Hematopoietic multipotent progenitor cell treated with erythropoietin and hydrocortisone succinate and interleukin-3 and kit ligand, for 17 days (in vitro differentiated cells): ENCODE measurements at places on chromosomes 11 and 22.
A peak's percentile ranks its signal among the peaks of the same experiment; 100 is the strongest.

DNA sequence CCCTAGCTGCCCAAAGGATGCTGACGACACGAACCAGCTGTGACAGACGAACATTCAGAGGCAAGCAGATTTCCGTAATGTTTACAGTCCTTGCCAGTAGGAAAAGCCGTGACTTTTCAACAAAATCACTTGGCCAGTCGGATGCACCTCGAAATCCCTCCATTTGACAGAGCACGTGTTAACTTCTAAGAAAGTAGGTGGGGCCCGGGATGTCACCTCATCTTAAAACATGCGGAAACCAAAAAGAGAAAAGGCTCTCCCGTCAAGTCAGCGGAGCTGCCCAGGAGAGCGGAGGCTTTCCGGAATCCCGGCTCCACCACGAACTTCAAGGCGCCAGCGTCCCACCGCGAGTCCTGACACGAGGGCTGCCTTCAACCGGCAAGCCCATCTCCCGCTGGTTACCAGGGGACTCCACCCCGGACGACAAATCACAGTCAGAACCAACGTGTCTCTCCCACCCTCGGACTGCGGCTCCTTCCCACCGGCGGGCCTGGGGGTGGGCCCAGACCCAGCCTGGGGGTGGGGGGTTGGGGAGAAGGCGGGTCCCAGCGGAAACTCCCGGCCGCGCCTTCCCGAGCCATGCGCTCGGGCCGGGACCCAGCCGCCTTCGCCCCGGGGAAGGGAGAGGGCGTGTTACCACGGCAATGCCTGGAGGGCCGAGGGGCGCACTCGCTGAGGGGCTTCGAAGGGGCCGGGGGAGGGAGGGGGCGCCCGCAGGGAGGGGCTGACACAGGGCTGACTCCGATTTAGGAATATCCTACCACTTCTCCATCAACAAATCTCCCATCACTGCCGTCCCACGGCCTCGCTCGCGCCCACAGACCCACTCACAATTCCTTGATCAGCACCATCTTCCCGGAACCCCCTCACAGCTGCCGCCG is 475 bp downstream of the PITPNB start:
- DNase-seq = peak; percentile 57

- DNase-seq = no peak
These were observed 344.7 kb downstream of the MN1 start for GRCh38 chr22:27456696-27457503.

- no peak for DNase-seq
These were observed 72.7 kb downstream of the RAB38 start for GRCh38 chr11:88102598-88102934.

DNA sequence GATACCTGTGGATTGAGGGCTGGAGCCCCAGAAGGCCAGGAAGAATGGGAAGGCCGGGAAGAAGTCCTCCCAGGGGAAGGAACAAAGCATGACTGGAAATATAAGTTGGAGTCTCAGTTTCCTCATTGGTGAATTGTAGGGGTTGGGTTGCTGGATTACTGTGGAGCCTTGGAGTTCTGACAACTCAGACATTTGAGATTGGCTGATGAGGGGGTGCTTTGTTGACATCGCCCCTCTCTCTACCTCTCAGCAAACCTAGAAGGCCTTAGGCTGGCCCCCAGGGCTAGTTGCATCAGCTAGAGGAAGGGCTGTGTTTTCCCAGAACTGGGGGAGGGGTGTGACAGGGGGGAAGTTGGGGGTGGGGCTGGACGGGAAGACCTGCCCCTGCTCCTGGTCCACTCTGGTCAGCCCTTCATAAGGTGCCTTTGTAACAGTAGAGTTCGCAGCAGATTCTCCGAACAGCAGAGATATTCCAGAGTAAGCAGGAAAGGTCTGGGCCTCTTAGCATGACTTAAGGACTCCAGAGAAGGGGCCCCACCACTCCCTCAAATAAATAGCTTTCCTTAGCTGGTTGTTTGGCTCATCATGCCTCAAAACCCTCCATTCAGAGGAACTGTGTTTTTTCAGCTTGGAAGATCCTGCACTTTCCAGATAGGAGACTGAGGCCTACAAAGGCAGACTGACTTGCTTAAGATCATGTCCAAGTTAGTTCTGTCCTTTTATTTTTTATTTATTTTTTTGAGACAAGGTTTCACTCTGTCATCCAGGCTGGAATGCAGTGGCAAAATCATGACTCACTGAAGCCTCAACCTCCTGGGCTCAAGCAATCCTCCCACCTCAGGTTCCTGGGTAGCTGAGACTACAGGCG is 12.5 kb upstream of the THRSP start:
- DNase-seq = no peak

GRCh38 chr11:78786086-78786485 is 211.4 kb upstream of the NARS2 start:
- DNase-seq = no peak

GRCh38 chr11:33735271-33736147 is 714 bp downstream of the CD59 start:
- DNase-seq = peak; percentile 71

DNA sequence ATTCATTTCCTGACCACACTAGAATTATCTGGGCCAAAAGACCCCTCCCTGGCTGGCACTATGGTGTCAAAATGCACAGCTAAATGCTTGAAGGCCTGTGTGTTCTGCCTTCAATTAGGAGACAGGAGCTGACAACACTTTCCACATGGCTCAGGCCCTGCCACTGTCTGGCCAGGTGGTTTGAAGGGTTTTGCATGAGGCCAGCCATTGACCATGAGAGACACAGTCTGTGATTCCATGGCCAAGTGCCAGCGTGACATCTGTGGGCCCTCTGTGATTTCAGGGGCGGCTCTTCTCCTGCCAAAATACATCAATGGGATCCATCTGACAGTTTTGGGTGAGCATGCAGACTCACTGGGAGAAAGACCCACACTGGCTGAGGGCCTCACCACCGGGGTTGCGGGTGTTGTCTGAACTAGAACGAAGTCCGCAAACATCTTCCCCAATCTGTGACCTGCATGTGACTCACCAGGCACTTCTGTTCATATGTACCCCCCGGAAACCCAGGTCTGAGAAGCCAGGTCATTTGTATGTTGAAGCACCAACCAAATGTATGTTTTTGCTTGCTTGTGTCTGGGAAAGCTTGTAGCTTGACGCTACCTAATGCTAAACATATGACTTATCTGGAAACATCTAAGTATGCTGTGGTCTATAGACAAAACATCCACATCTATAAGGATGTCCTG is 20.7 kb upstream of the NAV2 start:
- DNase-seq = no peak

DNA sequence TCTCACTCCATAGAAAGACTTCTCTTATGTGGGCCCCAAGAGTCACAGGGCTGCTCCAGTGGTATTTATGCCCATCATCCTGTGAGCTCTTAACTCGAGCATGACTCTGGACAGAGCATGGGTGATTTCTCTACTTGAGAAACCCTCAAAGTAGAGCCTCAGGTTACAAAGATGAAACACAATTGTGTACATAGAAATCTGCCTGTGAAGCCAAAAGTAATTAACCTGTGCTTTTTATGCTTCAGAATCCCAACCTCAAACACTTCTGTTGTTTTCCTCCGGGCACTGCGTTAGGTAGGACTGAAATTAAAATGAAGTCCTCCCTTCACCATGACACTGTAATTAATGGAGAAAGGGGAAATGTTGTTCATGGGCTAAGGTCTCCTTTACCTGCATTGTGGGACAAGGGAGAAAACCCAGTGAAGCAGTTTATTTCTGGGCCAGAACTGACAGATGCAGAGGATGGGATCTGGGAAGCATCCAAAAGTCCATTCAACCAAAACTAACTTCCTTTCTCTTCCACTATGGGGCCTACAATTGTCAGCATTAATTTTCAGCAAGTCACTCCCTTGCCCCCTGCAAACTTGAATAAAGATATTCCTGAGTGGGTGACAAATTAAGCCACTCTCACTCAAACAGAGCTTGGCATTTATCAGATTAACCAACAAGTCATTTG is 24.1 kb upstream of the POU2AF1 start:
- DNase-seq = no peak

- DNase-seq = no peak
These were observed 49.9 kb upstream of the LMO1 start for GRCh38 chr11:8313504-8314090.

DNA sequence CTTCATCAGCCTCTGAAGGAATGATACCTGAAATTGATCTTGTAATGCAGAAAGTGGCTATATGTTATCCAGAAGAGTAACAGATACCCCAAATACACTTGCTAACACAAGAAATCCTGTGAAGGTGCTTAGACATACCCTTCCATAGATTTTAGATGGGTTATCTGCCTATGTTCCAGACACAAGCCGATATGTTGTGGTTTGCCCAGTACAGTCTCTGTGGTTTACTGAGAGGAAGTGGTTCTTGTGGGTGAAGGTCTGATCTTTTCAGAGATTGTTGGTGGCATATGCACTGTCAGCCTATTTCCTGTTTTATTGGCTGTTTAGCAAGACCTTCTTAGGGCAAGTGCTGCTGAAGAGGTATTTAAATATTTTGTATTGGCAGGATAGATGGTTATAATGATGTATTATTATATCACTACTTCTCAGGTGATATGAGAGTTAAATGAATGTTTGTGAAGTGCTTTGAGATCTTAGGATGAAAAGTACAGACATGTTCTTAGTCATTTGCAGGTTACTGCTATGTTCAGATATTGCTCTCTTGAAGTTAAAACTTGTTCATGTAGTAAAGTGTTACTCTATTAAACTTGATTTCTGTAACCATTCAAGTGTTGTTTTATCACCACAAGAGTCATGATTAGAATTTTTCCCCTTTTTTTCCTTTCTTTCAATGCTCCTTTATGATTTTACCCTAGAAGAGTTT is 8.2 kb downstream of the ARHGEF12 start:
- peak; percentile 59 for DNase-seq

DNA sequence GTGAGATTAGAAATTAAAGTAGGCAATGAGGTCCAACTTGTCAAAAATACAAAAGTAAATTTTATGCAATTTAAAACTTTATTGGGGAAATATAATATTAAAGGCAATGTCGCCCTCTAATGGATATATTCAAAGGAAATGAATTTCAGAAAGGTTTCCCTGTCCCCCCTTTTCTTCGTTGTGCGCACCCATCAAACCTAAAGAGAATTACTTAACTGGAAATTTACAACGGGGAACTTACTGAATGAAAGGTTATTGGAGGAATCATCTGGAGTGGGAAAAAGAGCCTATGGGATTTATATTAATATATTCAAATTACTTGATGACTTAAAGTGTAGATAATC is 1.7 kb upstream of the ABTB2 start:
- no peak for DNase-seq

DNA sequence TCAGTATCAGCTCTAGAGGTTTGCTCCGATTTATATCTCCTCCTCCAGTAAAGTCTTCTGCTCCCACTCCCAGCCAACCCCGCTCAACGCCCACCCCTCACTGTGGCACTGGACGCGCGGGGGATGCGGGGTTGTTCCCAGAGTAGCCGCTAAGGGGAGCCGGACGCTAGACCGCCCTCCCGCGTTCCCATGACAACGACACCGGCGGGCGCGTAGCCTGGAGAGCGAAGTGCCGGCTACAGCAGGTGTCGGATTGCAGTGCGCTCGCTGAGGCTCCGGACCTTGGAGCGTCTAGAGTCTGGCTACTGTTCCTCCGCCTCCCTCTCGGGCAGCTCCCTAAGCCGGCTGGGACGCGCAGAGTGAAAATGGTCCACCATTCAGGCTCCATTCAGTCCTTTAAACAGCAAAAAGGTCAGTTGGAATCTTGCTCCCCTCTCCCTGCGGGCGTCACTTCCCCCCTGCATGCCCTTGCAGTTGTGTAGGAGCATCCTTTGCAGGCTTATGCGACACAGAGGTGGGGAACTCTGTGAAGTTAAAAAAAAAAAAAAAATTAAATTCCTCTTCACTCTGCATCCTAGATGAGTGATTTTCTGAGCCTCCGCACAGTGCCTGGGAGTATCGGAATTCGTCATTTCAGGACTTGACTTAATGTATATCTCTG is at the start of gene ANO3:
ANO3 (plus strand) TSS at position 220 of the 661 bp plus-strand sequence; CDS start at position 366, 146 bp downstream.
- no peak for DNase-seq

- DNase-seq = no peak
These were observed 113.4 kb downstream of the GAB2 start for GRCh38 chr11:78304201-78304600.
